NCI-H446 treated with DMSO at 0.1 percent for 48 hours (cell line): ENCODE measurements at places on chromosomes 7 and 10.

DNA sequence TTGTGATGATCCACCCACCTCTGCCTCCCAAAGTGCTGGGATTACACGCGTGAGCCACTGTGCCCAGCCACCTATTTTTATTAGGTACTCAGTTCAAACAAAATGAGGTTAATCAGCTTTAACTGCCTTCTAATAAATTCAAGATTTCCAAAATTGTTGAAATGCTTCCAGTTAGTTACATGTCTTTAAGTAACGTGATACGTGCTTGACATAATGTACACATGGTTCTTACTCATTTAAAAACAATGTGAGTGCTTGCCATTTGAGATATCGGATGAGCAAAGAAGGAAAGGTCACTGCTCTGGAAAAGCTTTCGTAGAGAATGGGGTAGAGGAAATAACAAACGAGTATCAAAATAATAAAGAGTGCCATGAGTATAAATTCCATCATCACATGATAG, 83.6 kb downstream of the KMT2E start:
- DNase-seq: no peak

- no peak for DNase-seq
These were observed 66.3 kb downstream of the VIPR2 start for GRCh38 chr7:159078193-159078910.

DNA sequence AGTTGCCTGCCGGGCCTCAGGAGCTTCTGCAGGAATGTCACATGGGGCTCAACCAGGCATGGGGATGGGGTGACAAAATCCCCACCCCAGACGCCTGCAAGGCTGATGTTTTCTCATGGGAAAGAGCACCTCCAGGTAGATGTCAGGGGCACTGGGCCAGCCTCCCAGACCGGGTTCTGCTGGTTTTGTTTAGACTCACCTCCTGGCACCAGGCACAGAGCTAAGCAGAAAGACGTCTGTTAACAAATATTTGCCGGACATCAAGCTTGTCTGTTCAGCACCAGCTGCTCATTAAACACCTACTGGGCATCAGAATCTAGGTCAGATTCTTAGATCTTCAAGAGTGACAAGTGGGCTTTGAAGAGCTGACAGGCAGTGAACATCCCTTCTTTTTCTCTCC, 34.9 kb upstream of the TCERG1L start:
- no peak for DNase-seq

DNA sequence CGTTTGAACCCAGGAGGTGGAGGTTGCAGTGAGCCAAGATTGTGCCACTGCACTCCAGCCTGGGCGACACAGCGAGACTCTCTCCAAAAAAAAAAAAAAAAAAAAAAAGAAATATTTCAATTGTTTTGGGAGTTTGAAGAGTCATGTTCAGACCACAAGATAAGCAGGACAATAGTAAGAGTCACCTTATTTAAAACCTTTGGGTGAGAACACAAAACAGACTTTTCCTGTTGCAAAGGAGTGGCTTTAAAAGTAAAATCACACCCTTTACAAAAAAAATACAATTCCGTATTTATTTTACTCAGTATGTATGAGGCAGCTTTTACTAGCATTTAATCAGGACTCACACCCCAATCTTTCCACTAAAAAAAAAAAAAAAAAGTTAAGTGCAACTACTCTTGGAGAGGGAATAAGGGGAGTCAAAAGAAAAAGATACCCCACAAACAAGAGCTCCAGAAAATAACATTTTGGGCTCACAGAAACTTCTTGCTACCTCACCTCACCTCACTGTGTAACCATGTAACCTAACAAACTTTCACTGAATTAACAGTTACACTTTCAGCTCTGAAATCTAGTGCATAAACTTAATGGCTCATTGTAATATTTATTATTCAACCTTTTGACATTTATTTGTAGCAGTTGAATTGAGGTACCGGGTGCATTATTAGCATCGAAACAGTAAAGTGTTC, 11.2 kb downstream of the SKIDA1 start:
- DNase-seq: no peak

GRCh38 chr10:127203067-127203466, 6.7 kb upstream of the INSYN2A start:
- no peak for DNase-seq

- DNase-seq: no peak
These were observed 26.5 kb downstream of the TNRC18 start for GRCh38 chr7:5396999-5397663.

GRCh38 chr7:22250390-22250789, 106.6 kb downstream of the RAPGEF5 start:
- no peak for DNase-seq

GRCh38 chr7:98322331-98323270, 41.1 kb downstream of the BRI3 start:
- no peak for DNase-seq

- DNase-seq: no peak
These were observed 31.3 kb downstream of the ANXA8 start for GRCh38 chr10:47452495-47453140.

- DNase-seq: no peak
These were observed 5.1 kb downstream of the ZMIZ1 start for GRCh38 chr10:79073784-79074432.

DNA sequence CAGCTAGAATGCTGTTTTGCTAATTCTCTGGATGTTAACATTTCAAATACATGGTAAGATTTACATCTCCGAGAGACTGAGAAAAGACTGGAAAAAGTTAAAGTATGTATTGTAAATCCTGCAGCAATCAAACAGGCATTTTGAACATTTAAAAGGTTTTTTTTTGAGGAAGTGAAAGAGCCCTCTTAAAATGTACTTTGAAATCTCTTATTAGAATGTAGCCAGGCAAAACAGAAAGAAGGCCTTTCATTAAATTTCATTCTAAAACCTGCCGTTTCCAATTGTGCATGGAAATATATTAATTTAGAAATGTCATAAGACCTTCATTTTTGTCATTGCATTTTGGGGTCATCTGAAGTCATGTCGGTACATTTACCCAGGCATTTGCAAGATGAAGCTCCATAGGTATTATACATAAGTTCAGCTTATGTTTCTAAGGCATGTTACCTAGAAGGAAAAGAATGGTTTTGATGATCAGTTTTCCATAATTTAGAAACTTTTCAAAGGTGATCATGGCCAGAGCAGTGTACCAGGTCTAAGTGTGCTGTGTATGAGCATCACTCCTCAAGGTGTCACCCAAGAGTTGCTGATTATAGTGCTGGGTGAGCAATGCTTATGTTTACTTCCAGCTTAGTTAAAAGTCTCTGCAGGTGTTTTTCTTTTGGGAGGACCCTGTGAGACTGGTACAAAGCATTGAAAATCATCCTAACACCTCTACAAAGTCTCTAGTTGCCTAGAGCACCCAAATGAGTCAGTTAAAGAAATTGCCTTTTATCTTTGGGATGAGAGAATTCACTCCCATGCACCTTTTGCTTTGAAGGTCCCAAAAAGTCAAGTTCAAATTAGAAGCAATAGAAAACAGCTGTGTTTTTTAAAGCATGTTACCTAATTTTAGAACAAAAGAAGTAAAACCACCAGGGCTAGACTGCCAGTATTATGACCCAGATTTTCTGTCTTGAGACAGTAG, 7.1 kb downstream of the ZNF736 start:
- no peak for DNase-seq

DNA sequence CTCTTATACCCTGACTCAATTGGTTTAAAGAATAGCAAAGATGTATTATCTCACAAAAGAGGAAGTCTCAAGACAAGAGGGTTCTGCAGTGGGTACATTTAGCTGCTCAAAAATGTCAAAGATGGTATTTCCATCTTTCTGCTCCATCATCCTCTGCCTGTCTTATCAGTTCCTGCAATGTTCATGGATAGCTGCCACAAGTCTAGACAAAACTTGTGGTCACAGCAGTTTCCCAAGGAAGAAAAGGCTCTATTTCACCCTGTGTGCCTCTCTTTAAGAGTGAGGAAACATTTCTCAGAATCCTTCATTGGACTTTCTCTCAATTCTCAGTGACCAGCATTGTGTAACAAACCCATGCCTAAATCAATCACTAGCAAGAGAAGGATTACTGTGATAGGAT, 634.2 kb upstream of the AUTS2 start:
- no peak for DNase-seq

GRCh38 chr7:142616121-142616643, 133.1 kb upstream of the PRSS1 start:
- DNase-seq: no peak

DNA sequence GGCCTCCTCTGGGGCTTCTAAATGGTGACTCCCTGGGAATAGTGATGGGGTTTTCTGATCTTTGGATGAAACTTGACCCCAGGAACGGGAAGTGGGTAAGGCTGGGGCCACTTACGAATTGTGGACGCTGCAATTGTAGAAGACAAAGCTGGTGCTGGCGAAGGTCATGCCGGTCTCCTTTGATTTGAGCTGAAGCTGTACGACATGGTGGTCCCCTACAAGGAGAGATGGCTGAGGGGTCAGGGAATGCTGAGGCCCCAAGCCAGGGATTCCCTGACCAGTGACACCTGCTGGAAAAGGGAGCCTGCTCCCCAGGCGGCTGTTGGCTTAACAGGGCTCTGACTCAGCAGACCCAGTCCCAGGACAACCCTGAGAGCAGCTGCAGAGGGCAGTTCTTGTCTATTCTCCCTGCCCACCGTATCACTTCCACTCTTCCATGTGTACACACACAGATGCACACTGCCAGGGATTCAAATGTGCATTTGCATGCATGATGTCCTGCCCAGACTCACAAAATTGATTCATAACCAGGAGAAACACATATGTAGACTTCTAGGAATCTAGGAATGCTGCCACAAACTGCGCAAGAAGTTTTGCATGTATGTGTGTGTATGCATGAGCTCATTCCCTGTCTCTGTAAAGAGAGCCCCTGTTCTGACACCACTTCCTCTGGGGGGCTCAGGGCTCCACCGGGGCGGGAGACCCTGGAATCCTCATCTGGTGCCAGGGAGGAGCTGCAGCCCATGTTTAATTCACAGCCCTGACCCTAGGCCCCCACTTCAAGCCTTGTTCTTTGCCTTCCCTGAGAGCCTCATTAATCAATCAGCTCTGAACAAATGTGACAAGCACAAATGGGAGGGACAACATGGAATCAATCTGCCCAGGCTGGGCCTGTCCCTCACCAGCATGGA, 350.0 kb downstream of the PLXNA4 start:
- no peak for DNase-seq
